NCI-H1092 treated with DMSO at 0.1 percent for 48 hours (cell line): ENCODE measurements at places on chromosomes 12 and 14.
A peak's percentile ranks its signal among the peaks of the same experiment; 100 is the strongest.

DNA sequence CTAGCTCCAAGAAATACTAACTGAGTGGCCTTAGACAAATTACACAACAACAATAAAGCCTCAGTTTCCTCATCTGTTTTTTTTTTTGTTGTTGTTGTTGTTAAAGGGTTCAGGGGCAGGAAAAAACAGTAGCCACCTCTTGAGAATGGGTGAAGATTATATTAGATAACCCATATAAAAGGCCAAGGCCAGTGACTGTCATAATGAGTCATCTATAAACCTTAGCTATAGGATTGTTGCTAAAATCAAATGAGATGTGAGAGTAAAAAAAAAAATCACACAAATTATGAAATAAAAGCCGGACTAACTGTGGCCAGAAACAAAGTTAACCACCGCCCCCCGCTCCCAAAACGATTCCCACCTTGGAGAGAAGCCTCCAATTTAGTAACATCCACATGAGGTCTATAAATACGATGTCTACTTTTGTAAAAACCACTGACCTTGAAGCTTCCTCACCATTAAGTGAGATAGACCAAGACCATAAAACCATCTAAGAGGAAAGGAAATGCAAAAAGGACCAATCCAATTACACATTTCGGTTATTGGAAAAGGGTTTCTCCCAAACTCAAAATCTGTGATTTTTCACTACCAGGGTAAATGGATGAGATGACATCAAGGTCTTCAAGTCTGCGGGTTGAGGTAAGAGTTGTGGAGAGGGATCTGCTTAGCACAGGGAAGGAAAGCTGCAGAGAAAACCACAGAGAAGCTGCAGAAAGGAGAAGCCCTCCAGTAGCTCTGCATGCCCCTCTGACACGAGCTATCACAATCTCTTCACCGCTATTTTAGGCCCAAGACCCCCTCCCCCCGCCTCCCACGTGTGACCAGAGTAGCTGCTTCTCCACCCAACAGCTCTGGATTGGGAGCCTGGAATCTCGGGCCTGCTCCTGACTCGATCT lies 1.0 kb downstream of the NAA25 start:
- DNase-seq = no peak

- peak; percentile 80 for DNase-seq
Measured at GRCh38 chr12:14185427-14186192, 179.9 kb upstream of the ATF7IP start.

DNA sequence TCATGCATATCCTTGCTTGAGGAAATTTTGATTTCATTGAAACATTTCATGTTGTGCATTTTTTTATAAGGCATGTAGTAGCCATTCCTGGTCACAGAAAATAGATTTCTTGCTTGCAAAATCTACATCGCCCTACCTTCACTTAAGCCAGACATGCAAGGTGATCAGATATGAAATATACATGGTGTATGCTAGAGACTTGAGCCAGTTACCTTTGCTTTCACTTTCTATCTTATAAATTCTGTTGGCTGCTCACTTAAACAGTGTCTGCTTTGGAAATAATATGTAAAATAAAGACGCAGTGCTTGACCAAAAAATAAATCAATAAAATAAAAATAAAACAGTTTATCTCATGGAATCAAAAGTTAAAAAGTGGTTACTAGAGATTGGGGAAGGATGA lies 136.5 kb downstream of the LRFN5 start:
- DNase-seq = no peak

DNA sequence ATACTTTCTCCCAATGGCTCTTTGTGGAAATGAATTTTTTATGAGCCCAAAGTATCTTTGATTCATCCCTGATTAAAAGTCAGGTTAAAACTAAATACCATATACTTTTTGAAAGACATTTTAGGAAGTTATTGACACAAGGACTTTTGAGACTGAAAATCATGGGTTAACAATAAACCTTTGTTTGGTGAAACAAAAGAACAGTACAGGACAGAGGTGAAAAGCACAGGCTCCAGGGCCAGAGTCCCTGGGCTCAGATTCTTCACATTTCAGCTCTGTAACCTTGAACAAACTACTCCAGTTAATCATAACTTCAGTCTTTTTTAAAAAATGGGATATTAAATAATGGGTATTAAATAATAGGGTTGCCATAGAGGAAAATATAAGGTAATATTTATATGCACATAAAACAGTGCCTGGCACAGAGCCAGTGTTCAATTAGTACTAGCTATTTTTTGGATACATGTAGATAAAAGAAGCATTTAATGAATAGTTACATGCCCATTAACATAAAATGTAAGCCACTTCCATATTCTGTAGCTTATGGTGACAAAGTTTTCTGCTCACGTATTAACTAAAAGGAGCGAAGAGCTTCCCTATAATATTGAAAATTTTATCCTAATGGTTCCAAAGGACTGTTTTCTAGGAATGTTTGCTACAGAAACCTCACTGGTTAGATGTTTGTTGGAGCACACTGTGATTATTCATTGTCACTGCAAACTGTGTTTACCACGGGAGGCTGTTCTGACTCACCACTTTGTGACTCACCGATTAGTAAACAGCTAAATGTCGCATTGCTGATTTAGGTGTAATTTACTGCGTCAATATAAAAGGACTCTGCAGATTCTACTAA lies 255.4 kb downstream of the DAD1 start:
- no peak for DNase-seq

GRCh38 chr14:25557466-25557865 lies 507.5 kb upstream of the STXBP6 start:
- no peak for DNase-seq

- peak; percentile 97 for DNase-seq
Measured at GRCh38 chr12:5650829-5651461, 219.0 kb downstream of the NTF3 start.
